Fibroblast of lung (primary cell): ENCODE measurements at places on chromosomes 2 and 18. TPM values are rescaled to one million over a fixed set of nuclear protein-coding genes. Genes with fewer than 3 reads are reported as not detected.
A peak's percentile ranks its signal among the peaks of the same experiment; 100 is the strongest.

The CFAP65 gene
- polyA plus RNA-seq: not detected in 2 replicates

The ADGRF3 gene
- 0.06 and 0.24 TPM in 2 replicates for polyA plus RNA-seq

The MC2R gene
- not detected in 2 replicates for polyA plus RNA-seq

- DNase-seq: peak; percentile 93
These were observed 105.5 kb downstream of the COLEC12 start for GRCh38 chr18:394987-395362.

GRCh38 chr2:65377556-65378192 lies 54.7 kb downstream of the SPRED2 start:
- DNase-seq: peak; percentile 88

DNA sequence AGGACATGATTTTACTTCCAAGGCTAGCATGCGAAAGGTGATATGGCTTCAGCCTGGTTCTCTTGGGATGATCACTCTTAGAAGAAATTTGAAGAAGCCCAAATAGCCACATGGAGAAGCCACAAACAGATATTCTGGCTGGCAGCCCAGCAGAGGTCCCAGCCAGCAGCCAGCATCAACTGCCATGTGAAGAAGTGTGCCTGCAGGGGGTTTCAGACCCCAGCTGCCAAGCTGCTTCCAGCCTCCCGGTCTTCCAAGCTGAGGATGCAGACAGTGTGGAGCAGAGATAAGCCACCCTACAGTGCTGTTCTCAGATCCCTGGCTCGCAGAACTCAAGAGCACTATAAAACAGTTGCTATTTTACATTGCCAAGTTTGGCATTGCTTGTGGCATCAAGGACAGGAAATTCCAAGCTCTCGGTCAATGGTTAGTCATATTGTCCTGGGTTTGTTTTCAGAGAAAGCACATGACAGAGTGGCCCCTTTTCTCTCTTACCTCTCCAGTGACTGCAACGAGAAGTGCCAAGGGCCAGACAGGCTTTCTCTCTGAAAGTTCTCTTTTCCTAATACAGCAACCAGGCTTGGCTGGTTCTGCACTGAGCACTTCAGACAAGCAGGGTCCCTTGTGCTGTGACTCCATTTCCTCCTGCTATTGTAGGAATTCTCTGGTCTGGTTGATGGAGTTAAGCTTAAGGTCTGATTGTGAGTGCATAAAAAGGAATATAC lies 223.7 kb downstream of the ANKRD30B start:
- peak; percentile 20 for DNase-seq

The RIT2 gene
- not detected in 2 replicates for polyA plus RNA-seq

The IL1F10 gene
- not detected in 2 replicates for polyA plus RNA-seq

- peak; percentile 97 for DNase-seq
These were observed 68.8 kb upstream of the KCTD1 start for GRCh38 chr18:26617151-26617554.

The TRAF3IP1 gene
- polyA plus RNA-seq: 3.9 and 4.9 TPM in 2 replicates

- DNase-seq: no peak
These were observed 206.1 kb downstream of the TFCP2L1 start for GRCh38 chr2:121078899-121079298.

The DSG2 gene
- polyA plus RNA-seq: 1.1 and 1.6 TPM in 2 replicates

The MEMO1 gene
- 64.2 and 76.1 TPM in 2 replicates for polyA plus RNA-seq

- DNase-seq: no peak
These were observed at the start of gene NEU4 for GRCh38 chr2:241808721-241809382. TSS of gene NEU4 (plus strand) at chr2:241809193. CDS start at chr2:241814485, 5,292 bp downstream.

GRCh38 chr2:46564350-46564749 lies 85.0 kb downstream of the TMEM247 start:
- DNase-seq: no peak

DNA sequence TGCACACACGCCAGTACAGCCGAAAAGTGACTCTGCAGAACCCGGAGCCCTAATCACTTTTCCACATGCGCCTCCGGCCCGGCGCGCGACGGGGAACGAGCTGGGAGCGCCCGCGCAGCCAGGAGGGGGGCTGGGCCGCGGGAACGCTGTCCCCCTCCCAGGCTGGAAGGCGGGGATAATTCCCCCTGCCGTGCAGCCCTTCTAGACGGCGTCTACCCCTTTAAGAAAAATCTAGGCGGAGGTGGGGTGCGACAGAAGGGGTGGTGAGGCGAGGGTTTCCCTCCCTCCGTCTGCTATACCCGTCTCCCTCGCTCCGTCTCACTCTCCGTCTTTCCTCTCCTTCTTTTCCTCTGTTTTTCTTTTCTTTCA lies 2.4 kb downstream of the CYP26B1 start:
- DNase-seq: no peak

DNA sequence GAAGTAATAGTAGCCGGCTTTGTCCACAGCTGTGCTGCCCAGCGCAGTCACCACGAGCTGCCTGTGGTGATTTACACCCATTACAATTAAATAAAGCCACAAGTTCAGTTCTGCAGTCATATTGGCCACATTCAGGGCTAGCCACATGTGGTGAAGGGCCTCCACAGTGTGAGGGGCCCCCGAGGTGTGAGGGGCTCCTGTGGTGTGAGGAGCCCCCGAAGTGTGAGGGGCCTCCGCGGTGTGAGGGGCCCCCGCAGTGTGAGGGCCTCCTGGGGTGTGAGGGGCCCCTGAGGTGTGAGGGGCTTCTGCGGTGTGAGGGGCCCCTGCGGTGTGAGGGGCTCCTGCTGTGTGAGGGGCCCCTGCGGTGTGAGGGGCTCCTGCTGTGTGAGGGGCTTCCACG lies 191.2 kb downstream of the CTIF start:
- no peak for DNase-seq

GRCh38 chr2:26516246-26516645 lies 38.3 kb upstream of the OTOF start:
- no peak for DNase-seq

The GALR1 gene
- not detected in 2 replicates for polyA plus RNA-seq

DNA sequence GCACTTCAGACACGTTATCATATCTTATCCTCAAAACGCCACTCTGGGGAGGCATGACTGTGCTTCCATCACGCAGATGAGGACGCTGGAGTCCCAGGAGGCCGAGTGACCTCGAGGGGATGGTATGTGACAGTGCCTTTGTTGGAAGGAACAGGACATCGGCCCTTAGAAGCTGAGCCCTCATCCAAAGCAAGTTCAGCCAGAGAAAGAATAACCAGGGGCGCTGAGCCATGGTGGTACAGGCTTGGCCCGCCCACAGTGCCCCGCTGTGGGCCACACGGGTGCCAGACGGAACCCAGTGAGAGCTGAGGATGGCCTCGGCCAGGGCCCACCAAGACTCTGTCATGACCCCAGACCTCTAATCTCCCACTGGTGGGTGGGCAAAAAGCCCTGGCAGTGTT lies 31.3 kb downstream of the HS1BP3 start:
- DNase-seq: peak; percentile 29

- no peak for DNase-seq
These were observed 81.3 kb downstream of the CDH2 start for GRCh38 chr18:28095631-28096030.

The NYAP2 gene
- not detected in 2 replicates for polyA plus RNA-seq

DNA sequence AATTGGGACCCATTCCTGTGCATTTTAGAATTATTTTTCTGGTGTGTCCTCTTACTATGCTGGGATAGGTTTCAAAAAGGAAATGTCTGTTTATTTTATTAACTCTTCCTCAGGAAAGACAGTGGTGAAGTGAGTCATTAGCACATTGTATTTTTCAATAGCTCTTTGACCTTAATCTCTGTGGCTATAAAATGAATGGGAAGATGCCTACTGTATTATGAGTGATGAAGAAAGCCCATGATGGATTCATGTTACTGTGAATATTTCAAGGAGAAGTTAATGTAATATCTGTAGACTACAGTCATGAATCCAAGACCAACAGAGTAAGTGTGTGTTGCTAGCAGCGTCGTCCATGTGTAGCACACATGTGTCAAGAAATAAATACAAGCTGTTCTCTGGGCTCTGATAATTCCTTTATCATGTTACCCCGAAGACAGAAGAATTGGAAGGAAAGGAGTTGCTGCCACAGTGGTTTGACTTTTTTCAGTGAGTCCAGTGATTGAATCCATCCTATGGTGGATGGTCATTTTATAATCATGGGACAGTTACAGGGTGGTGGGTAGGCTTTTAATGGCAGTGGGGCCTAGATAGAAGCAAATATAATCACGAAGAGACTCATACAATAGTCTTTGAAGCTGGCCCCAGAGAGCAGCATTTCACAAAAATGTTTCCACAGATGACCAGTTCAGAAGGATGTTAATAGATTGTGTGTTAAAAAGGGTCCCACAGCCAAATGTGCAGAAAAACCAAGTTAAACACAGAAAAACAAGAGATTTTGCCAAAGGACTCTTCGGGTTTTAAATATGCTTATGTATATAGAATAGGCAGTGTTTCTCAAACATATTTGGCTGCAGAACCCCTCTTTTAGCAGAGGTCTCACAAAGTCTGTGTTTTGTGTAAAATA lies 239.7 kb upstream of the RASGRP3 start:
- peak; percentile 80 for DNase-seq

The TUBA3E gene
- not detected in 2 replicates for polyA plus RNA-seq

DNA sequence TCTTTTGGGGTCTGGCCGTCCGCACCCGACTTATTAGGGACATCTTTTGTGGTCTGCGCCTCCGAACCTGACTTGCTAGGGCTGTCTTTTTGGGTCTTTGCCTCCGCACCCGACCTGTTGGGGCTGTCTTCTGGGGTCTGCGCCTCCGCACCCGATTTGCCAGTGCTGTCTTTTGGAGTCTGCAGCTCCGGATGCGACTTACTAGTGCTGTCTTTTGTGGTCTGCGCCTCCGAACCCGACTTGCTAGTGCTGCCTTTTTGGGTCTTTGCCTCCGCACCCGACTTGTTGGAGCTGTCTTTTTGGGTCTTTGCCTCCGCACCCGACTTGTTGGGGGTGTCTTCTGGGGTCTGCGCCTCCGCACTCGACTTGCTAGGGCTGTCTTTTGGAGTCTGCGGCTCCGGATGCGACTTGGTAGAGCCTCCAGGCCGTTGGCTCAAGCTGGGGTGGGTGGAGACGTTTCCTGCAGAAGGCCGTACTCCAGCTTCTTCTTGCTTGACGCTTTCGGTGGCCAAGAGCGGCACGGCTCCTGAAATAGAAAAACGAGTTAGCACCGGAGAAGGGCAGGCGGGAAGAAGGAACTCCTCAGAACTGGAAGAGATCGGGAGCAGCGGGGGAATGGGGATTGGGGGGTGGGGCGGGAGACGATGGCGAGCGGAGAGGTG lies 498 bp downstream of the TGOLN2 start:
- peak; percentile 54 for DNase-seq

DNA sequence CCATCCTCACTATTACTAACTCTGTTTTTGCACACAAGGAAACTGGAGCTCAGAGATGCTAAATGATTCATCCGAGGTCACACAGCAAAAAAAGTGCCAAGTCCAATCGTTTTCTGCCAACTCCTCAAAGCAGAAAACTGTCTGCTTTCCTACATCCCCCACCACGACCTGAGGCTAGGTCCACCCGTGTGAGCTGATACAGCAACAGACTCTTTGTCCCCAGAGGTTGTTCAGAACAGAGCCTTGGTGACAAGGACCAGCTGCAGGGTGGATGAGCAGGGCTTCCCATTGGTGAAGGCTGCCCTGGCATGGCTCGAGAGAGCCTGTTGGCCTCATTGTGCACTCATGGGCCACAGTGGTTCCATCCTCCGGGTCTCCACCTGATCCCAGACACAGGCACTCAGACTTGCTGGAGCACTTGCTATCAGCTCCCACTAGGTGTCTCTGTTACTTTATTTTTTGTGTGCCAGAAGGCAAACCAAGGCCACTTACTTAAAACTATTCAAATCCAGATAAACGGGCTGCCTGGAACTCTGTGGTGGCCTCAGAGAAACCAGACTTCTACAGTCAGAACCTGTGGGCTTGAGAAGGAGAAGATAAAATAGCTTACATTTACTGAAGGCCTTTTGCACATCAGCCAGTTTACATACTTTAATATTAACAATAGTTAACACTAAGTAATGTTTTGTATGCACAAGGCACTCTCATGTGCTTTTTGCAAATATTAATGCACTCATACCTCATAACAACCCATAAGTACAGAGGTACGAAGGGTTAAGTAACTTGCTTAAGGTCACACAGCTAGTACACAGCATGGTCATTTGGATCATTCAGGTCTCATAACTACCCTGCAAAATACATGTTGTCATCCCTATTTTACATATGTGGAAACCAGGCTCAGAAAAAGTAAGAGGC lies 62.9 kb upstream of the CTIF start:
- DNase-seq: peak; percentile 77

- DNase-seq: peak; percentile 4
These were observed 415.0 kb downstream of the TMX3 start for GRCh38 chr18:68299906-68300305.

DNA sequence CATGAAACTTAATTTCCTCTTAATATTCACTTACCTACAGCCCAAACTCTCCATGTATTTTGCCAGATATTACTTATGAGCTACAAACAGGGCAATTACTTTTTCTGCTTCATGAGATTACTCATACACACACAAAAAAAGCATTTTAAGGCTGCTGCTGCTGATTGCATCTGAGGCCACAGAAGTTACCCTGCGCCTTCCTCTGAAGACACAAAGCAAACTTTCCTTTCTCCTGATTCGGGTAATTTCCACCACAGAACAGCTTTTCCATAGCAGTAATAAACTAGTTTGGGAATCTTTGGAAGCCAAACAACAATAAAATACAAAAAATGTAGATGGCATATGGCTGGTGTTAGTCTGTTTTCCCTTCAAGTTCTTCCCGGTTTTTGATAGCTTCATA lies 6.2 kb downstream of the TTC32 start:
- no peak for DNase-seq

GRCh38 chr2:233130481-233131020 lies 70.4 kb downstream of the INPP5D start:
- no peak for DNase-seq

GRCh38 chr2:189543367-189543766 lies 37.2 kb downstream of the SLC40A1 start:
- DNase-seq: no peak

The CDH19 gene
- not detected in 2 replicates for polyA plus RNA-seq

GRCh38 chr18:78965917-78966792 lies 13.5 kb upstream of the SALL3 start:
- no peak for DNase-seq

GRCh38 chr2:108535357-108535631 lies 1.0 kb downstream of the LIMS1 start:
- DNase-seq: peak; percentile 36

GRCh38 chr2:212245880-212246279 lies 292.7 kb downstream of the ERBB4 start:
- no peak for DNase-seq

The FASTKD2 gene
- 33.4 and 40.6 TPM in 2 replicates for polyA plus RNA-seq

DNA sequence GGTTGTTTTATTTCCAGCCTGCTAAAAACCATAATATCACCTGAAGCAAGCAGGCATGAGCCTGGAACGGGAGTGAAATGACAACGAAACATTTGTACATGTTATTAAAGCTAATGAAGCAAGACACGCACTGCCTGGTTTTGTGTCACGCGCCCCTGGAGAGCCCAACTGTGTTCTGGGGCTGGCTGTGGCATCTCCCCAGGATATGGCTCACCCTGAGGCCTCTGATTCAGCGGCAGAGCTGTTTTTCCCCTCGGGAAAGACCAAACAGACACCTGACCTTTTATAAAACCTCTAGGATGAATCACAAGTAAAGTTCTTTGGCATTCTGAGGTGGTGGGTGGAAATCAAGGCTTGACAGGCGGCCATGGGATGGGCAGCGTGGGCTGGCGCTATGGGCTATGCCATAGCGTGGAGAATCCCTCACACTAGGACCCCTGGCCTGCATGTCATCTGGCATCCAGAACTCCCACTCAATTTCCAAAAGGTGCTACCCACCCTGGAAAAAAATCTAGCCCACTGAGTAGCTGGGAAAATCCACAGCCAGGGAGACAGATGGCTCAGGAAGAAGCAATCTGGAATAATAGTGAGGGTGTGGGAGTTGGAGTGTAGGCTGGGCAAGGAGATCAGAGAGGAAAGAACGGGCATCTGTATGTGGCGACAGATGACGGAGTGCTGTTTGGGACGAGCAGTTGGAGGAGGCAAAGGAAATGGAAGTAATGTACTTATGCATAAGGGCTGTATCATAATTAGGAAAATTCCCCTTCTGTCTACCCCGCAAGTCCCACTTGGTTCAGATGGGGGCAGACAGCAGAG lies 262.0 kb downstream of the AFF3 start:
- DNase-seq: peak; percentile 82

The GULP1 gene
- polyA plus RNA-seq: 43.5 and 53.1 TPM in 2 replicates

The CCDC178 gene
- not detected in 2 replicates for polyA plus RNA-seq
